ENCODE measurements at places on chromosomes 2 and 18.
A peak's percentile ranks its signal among the peaks of the same experiment; 100 is the strongest.

- no peak for DNase-seq
These were observed 45.7 kb upstream of the RAPH1 start for GRCh38 chr2:203580844-203581243.

DNA sequence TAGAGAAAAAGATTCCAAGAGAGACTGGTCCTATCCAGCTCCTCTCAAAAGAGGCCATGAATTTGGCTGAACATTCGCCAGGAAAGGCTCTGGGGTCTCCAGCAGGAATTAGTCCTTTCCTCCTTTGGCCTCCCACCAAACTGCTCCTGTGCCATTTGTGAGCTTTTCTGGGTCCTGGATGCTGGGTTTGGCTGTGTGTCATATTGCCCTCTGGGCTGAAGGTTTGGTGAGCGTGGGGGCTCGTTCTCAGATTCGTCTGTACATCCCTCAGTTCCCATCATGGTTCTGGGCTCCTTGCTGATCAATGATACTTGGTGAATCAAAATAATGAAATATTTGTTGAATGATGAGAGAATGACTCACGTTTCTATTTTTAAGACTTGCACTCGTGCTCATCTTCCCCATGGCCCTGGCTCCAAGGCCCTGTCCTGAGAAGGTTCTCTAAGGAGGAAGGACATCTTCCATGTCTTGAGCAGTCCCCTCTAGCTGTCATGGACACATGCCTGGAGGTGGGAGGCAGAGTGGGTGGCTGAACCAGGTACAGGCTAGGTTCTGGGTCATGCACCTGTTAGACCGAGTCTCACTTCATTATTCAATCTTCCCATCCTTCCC lies 47.8 kb upstream of the RHOB start:
- no peak for DNase-seq

GRCh38 chr2:196390243-196391148 lies 219.1 kb upstream of the STK17B start:
- no peak for DNase-seq

DNA sequence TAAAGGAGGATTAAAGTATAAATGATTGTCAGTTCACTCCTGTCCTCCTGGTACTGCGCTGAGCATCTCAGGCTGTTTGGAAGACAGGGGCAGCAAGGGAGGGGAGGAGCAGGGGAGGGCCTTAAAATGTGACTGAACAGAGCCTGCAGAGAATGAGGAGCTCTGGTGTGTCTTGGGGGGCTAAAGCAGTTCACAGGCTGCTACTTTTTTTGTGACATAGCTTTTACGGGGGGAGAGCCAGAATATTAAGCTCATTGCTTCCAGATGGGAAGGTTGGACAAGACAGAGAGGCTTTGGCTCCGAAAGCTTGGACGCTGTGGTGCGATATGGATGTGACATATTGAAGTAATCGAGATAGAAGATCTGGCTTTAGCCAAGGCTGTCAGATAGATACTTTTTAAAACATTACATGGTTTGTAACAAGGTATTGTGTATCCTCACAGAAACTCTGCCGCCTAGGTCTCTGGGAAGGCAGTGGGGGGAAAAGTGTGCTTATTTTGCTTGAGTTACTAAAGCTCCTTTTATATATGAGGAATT lies 40.5 kb downstream of the RDH14 start:
- no peak for DNase-seq

DNA sequence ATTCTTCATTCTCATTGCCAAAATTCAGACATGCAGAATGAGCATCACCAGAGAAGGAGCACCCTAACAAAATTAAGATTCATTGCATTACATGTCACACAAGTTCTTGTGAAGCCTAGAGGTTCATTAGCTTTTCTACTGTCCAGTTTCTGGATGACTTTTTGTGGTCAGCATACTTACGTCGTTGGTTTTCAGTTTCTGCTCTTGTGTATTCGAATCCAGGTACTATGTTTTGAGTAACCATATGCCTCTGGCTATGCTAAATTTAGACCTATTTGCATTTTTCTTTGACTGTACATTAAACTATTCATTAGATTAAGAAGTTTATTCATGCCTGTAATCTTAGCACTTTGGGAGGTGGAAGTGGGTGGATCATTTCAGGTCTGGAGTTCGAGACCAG lies 251.3 kb downstream of the PARD3B start:
- no peak for DNase-seq

DNA sequence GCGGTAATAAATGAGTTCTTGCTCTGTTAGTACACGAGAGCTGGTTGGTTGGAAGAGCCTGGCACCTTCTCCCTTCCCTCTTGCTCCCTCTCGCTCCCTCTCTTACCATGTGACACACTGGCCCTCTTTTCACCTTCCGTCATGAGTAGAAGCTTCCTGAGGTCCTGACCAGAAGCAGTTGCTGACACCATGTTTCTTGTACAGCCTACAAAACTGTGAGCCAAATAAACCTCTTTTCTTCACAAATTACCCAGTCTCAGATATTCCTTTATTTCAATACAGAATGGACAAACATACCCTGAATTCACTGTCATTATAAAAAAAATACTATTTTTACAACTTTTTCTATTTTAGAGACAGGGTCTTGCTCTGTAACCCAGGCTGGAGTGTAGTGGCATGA lies 40.7 kb downstream of the EMILIN2 start:
- DNase-seq, result no peak

GRCh38 chr2:140091926-140092325 lies 1311.7 kb upstream of the NXPH2 start:
- DNase-seq, result no peak

DNA sequence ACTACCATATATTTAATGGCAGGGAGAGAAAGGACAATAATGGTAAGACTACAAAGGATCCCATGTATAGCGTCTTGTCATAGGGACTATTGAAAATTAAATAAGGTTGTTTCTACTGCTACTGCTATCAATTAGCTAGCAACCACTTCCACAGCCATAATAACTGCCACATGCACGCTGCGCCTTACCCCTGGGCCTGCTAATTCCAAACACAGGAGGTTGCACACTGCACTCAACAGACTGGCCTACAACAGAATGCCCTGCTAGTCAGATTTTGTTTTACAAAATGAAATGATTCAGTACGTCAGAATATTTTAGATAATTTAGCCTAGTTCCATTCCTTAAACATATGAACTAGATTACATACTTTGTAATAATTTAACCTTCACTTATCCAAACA lies 121.0 kb upstream of the SMAD7 start:
- no peak for DNase-seq

DNA sequence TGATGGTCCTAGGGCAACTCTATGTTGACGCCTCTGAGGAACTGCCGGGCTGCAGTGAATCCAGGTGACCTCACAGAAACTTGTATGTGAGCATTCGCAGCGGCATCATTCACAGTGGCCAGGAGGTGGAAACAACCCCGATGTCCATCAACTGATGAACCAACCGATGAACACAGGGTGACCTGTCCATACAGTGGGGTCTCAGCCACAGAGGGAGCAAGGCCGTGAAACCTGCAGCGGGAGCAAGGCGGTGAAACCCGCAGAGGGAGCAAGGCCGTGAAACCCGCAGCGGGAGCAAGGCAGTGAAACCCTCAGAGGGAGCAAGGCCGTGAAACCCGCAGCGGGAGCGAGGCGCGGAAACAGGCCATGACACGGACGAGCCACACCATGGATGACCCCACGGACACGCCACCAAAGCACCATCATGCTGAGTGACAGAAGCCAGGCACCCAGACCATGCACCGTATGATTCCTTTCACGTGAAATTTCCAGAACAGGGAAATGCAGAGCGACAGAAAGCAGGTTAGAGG lies 63.0 kb downstream of the PARD6G start:
- DNase-seq, result no peak

- DNase-seq, result no peak
These were observed 182.3 kb upstream of the ST6GAL2 start for GRCh38 chr2:107068069-107068916.

- DNase-seq, result no peak
These were observed 568.9 kb upstream of the ACVR2A start for GRCh38 chr2:147275943-147276342.

GRCh38 chr18:9574473-9575115 lies 39.8 kb downstream of the PPP4R1 start:
- DNase-seq, result no peak

GRCh38 chr2:219176818-219177551 lies at the start of gene CNPPD1:
Gene CNPPD1 (minus strand): TSS chr2:219176925. CDS start chr2:219176828, 97 bp downstream.
- DNase-seq, result peak; percentile 65

- no peak for DNase-seq
These were observed 84.6 kb downstream of the PLCL1 start for GRCh38 chr2:197889041-197889440.

GRCh38 chr2:105541189-105542050 lies 142.6 kb upstream of the FHL2 start:
- no peak for DNase-seq

DNA sequence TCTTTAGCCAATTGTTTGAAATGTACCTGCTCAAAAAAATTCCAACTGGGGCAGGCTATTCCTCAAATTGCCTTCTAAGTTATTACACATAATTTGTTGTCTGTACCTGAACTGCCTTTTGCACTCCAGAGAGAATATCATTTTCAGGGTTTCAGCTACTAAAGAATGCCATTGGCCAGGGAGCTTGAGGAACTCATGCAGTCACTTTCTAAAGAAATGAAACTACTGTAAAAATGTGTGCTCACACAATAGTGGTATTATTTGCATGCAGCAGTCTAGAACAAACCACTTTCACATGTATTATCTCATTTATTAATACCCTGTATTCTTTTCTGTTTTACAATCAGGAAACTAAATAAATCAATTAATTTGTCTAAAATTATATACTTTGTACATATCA lies 152.2 kb downstream of the PID1 start:
- DNase-seq, result no peak

- no peak for DNase-seq
These were observed 45.7 kb downstream of the NDUFA10 start for GRCh38 chr2:239979243-239980023.

- no peak for DNase-seq
These were observed 468.0 kb upstream of the SPHKAP start for GRCh38 chr2:228649447-228649846.

GRCh38 chr18:54983041-54983686 lies 23.9 kb upstream of the CCDC68 start:
- peak; percentile 9 for DNase-seq

- DNase-seq, result peak; percentile 10
These were observed 88.8 kb downstream of the VIT start for GRCh38 chr2:36785179-36785795.

GRCh38 chr2:101199251-101199791 lies 48.1 kb upstream of the TBC1D8 start:
- no peak for DNase-seq

- no peak for DNase-seq
These were observed 31.9 kb downstream of the CIB4 start for GRCh38 chr2:26609205-26609631.

DNA sequence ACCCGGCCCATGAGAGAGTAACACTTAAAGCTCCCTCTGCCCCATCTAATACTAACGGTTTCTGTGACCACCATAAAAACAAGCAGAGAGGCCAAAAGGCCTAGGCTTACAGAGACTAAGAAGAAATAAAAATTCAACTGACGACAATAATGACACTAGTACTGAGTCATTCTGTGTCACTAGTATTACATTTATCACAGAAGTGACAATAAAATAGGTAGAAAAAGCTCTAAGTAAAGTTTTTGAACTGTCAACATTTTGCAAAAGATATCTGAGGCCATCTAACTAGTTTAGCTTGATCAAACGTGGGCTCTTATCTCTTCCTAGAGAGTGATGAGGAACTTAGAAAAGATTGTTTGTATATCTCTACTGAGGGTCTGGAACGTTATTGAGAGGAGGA lies 35.6 kb downstream of the AP1S3 start:
- DNase-seq, result no peak

Measured in NCI-H2107 (cell line).